Activated CD4-positive, alpha-beta memory T cell treated with anti-CD3 and anti-CD28 coated beads for 36 hours (primary cell): ENCODE measurements at places on chromosomes 3 and 15.

- DNase-seq, result peak; percentile 69
Observed at GRCh38 chr15:80031841-80032240, 27.6 kb upstream of the ZFAND6 start.

DNA sequence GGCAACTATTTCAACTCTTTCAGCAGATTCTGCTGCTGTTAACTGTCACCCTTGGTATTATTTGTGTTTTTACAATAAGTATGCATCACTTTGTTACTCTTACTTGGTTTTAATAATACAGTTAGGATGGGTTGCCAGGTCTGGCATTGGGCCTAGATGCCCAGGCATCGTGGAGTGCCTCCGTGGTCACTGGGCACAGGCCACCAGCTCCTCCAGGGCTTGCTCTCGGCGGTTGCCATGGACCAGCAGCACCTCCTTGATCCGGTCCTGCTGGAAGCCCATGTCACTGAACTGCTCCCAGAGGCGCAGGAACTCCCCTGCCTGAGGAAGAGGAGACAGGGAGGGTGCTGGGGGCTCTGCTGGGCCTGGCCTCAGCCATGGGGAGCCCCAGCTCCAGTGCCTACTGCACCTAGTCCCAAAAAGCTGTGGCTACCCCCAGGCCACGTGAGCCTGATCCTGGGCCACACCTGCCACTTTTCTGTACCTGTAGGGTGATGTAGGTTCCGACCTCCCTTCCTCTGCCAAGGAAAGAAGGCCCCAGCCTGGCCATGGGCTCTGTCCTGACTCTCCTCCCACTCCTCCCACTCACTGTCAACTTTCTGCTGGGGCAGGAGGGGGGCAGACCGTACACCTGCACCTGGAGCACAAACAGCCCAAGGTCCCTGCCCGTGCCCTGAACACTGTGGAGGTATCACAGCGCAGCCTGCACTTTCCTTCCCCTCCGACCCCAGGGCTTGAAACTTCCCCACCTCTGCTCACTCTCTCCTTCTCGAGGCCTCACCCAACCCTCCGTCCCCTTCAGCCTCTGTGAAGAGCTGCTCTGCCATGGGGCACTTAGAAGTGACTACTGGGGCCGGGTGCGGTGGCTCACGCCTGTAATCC is 16.6 kb downstream of the KBTBD13 start:
- DNase-seq, result no peak

DNA sequence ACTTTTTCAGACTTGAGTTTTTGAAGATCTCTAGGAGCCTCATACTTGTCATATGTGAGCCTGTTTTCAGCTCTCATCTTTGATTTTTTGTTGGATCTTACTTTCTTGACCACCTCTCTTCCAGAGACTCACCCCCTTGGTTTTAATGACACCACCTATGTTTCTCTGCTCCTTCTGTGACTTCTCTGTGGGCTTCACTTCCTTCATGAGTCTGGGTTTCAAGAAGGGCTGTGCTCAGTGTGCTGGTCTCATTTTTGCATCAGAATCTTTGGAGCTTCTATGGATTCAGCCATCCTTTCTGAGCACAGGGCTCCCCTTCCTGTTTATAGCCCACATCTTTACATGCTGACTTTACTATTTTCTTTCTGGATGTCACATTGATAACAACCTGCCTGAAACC is 17.7 kb downstream of the PPM1L start:
- no peak for DNase-seq

- no peak for DNase-seq
Observed at GRCh38 chr3:157871248-157871647, 235.0 kb downstream of the SHOX2 start.

DNA sequence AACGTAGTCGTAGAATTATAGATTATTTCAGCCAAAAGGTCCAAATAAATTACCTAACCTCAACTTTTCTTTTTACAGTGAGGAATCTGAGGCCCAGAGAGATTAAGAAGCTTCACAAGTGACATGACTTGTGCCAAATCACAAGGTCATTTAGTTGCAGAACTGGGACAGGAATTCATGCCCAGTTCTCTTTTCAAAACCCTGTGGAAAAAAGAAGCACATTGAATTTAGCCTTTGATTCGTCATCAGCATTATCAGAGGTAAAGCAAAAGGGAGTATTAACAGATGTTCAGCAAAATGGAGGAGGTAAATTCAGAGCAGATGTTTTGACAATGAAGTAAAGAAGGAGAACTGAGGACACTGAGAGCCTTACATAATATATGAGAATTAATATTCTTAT is 4.5 kb downstream of the SERPINI2 start:
- no peak for DNase-seq

DNA sequence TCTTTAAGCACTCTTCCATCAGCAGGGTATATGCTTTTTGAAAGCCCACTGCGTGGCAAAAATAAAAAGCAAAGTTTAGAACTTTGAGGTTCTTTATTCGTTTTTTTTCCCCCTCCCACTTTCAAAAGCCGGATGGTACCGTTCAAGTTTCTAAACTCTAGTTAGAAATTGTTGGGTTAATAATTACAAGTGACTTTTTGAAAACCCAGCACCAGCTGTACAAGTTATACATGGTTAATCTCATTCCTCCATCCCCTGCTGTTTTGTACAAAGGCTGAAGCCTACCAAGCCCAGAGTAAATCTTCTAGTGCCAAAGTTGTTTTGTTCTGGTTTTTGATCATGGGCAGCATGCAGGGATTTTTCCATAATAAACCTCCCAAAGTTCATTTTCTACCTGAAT is 48.6 kb downstream of the WDR72 start:
- DNase-seq, result no peak

GRCh38 chr15:29105151-29105854 is 164.3 kb downstream of the NSMCE3 start:
- DNase-seq, result no peak

GRCh38 chr3:122169911-122170310 is 13.6 kb upstream of the CASR start:
- no peak for DNase-seq

GRCh38 chr3:46112296-46112695 is 85.0 kb upstream of the XCR1 start:
- peak; percentile 22 for DNase-seq

DNA sequence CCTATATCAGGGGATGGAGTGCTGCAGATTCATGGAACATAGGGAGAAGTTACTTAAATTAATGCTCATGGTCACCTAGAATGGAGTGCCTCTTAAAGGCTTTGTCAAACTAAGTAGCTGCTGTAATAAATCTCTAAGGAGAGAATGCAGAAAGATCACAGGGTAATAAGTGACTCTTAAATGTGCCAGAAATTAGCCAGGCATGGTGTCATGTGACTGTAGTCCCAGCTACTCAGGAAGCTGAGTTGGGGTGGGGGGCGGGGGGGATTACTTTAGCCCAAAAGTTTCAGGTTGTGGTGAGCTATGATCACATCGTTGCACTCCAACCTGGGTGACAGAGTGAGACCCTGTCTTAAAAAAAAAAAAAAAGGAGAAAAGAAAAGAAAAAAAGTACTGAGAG is 90.9 kb upstream of the ASB14 start:
- no peak for DNase-seq

- no peak for DNase-seq
Observed at GRCh38 chr15:78850941-78851755, 21.5 kb upstream of the MORF4L1 start.

GRCh38 chr15:52183562-52184173 is 7.5 kb downstream of the GNB5 start:
- peak; percentile 44 for DNase-seq

- no peak for DNase-seq
Observed at GRCh38 chr3:102182162-102182561, 252.7 kb upstream of the ZPLD1 start.

- no peak for DNase-seq
Observed at GRCh38 chr15:72511536-72511935, 37.4 kb downstream of the ARIH1 start.

DNA sequence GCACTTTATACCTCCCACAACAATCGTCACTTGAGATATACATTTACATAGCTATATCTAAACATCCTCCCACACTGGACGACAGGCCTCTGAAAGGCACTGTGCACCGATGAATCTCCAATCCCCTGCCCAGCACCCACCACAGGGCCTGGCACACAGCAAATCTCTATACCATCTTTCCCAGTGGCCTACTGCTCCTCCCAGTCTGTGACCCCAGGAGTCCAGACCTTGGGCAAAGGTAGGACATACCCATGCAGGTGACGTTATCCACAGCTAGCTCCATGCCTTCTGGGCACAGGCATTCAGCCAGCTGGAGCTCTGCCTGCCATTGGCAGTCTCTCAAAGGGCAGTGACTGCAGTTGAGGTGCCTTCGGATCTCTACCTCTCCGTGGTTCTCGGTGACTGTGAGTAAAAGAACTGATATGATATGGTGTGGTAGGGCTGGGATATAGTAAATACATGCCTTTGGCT is 5.8 kb downstream of the LTK start:
- no peak for DNase-seq

- DNase-seq, result no peak
Observed at GRCh38 chr15:74233851-74234597, 2.1 kb upstream of the CCDC33 start.

GRCh38 chr3:72814308-72814707 is 33.9 kb downstream of the SHQ1 start:
- no peak for DNase-seq

DNA sequence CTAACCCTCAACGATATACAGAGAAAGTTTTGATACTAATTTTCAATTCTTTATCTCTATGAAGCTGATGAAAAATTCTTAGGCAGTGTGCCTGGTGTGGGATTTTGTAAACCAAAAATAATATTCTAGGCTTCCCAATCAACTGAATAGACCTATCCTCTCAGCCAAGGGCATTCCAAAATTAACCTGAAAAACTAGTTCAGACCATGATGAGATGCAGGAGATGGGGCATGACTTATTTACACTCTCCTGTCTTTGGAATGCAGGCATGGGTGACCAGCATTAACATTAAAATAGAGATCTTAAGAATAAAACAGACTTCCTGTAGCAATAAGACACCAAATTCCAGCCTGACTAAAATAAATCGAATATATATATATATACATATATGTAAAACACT is 7.8 kb upstream of the LPCAT4 start:
- DNase-seq, result no peak

GRCh38 chr15:84681831-84682230 is 23.8 kb upstream of the NMB start:
- DNase-seq, result peak; percentile 86

- no peak for DNase-seq
Observed at GRCh38 chr3:38099518-38099917, 37.4 kb downstream of the ACAA1 start.

- DNase-seq, result no peak
Observed at GRCh38 chr15:101183226-101183930, 68.5 kb downstream of the CHSY1 start.

- DNase-seq, result no peak
Observed at GRCh38 chr3:146598535-146598934, 6.6 kb downstream of the PLSCR5 start.

DNA sequence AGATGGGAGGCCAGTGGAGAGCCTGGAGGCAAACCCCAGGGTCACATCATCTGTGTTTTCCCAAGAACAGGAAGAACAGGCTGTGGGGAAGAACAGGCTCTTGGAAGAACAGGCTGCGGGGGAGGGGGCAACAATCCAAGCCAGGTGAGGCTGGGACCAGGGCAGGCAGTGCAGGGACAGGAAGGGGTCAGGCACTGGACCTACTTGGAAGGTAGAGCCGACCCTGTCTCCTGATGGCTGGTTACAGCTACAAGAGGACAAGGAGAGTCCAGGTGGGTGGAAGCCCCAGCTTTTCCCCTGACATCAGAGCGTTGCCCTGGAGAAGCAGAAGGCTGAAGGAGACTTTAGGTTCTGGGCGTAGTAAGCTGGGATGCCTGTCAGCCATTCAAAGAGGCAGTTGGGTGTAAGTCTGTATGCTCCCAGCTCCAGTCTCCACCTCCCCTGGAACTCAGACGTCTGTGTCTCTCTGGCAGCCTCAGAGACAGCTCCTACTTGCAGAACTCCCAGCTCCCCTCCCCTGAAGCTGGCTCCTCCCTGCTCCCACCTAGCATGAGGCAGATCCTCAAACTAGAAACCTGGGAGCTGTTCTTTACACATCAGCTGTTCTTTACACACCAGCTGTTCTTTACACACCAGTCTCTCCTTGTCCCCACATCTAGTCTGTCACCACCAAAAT is 130.9 kb downstream of the DNAJB8 start:
- DNase-seq, result no peak

DNA sequence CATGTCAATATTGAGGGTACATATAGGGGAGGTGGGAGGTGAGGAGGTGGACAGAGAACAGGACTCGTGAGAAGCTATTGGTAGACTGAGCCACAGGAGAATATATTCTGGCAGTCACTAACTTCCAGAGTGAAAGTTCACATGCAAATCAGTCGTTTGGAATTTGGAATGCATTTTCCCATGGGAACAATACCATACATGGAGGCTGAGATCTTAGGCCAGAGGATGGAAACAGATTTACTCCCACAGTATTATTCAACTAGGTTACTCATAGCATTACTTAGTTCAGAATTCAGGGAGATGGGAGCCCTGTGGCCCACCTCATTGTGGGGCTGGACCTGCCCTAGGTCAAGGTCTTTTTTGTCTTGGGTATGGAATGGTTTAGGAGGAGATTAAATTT is 36.4 kb upstream of the ABHD2 start:
- DNase-seq, result no peak

- peak; percentile 62 for DNase-seq
Observed at GRCh38 chr3:156483961-156484787, 70.7 kb downstream of the SSR3 start.

DNA sequence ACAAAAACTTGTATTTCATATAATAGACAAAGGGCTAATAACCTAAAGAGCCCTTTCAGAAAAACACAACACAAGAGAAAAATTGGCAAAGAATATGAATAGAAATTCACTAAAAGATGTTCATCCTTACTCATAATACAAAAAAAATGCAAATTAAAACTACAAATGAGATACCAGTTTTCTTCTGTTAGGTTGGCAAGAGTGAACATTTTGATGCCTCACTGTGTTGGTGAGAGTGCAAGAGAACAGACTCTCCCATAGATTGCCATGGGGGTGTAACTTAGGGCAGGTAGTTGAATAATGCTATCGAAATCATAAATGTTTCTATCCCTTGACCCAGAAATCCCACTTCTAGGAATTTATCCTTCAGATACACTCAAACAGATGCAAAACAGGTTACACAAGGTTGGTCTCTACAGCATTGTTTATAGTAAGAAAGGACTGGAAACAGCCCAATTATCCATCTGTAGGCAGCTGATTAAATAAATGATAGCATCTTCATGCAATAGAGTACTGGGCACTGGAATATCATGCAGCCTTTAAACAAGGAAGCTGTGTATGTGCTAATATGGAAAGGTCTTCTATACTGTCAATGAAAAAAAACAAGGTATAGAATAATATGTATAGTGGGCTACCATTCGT is 146.3 kb downstream of the TLE3 start:
- DNase-seq, result no peak

DNA sequence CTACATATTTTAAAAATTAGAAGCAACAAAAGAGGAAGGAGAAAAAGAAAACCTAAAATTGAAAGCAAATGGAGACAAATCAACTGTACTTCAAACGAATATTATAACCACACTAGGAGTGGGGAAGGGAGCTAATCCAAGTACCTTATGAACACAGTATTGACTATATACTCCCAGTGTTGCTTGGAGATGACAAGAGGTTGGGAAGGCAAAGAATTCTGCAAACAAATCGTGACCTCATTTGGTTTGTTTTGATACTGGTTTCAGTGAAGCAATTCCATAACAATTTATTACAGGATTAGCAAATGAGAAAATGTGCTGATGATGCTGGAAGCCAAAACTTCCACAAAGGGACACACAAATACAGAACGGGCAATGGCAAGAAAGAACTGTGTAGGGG is 268.1 kb downstream of the ULK4 start:
- no peak for DNase-seq
